ENCODE measurements at places on chromosomes 2 and 18.

DNA sequence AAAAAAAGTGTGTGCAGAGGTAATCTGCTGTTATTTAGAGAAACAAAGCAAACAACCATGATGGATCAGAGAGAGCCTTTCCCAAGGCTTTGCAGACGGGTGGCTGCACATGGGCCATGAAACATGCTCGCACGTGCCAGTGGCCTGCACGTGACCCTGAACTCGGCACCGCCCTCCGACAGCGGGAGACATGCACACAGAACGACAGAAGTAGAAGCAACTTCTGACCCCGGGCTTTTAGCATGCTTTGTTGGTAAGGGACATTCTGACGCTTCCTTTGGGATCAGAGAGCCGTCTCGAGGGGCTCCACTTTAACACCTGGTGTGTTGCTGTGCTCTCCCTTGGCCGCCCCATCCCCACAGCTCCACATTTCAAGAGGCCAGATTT lies 112.5 kb downstream of the KCNF1 start:
- peak; percentile 85 for DNase-seq

- DNase-seq, result no peak
These were observed 769.7 kb downstream of the SUCLG1 start for GRCh38 chr2:83689402-83689801.

- peak; percentile 47 for DNase-seq
These were observed 12.4 kb upstream of the CCDC88A start for GRCh38 chr2:55431982-55432627.

DNA sequence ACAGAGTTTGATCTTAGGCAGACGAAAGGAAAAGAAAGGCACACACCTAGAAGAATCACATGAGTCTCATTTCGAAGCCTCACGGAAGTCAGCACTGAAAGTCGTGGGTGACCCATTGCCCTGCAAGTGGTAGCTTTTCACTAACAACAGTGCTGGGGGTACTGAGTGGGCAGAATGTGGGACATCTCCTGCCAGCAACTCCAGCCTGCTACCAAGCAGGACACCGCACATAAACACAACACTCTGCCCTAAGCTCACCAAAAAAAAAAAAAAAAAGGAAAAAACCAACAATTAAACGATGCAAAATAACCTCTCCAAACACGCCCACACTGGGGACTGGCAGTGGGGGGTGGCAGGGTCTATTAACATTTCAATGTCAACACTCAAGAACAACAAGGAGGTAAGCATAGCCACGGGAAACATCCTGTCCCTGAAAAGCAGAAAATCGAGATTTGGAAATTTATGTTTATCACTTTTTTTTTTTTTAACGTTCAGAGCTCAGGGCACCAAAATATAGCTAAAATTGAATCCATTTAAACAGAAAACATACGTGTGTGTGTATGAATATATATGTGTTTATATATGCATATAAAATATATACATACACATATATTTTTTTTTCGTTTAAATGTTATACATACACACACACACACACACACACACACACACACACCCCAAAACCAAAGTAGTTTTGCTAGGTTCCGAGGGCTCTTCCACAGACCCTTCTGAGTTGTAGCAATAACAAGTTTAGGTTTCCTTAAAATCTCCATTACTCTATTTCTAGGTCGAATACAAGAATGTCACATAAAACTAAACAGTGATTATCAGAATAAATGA lies 2.2 kb downstream of the INO80D start:
- DNase-seq, result no peak

DNA sequence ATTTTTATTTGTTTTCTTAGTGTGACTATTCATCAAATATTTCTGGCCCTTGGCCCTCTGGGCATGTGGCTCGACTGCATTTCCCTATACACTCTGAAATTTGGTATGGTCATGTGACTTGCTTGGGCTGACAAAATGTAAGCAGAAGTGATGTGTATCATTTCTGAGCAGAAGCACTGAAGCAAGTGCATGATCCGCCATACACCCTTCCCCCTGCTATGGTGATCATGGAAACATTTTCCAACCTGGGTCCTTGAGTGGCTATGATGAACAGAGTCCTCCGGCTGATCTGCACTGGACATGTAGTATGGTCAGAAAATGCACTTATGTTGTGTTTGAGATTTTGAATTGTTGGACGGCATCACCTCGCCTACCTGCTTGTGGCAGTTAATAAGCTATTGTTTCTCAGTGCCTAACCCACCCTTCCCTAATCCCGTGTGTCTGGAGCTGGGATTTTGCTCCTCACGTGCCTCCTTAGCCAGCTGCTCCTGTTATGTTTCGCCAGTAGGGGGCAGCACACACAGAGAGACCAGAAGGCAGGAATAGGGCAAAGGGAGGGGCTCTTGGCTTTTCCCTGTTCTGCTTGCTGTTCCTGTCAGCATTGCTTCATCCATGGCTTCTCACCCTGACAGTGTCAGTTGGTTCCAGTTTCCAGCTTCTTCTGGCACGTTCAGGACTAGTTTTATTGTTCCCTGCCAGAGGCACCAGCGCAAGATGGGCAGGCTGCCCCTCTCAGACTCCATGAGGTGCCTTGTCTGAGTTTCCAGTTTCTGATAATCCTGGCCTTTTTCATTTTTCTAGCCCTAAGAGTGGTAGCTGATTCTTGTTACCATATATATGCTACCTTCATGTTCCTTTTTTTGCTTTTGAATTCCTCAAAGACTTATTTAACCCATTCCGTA lies 207.4 kb downstream of the ARL6IP6 start:
- DNase-seq, result peak; percentile 22

- peak; percentile 87 for DNase-seq
These were observed 236.4 kb downstream of the PIEZO2 start for GRCh38 chr18:10912790-10913545.

GRCh38 chr2:168573128-168573903 lies 117.2 kb downstream of the CERS6 start:
- DNase-seq, result no peak

DNA sequence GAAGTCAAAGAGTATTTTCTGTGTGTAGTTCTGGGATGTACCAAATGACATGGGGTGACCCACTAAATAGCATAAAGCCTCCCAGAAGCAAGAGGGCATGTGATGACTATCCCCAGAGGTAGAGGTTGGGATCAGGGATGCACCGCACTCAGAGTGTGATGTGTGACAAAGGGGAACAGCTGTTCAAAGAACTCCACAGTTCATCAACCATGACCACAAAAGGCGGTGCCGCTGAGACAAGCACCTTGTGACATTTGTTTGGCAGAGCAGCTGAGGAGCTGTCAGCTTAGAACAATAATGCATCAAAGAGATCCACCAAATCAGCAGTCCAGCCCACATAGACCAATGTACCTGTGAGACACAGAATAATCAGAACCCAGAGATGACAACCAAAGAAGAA lies 81.3 kb downstream of the VWC2L start:
- no peak for DNase-seq

DNA sequence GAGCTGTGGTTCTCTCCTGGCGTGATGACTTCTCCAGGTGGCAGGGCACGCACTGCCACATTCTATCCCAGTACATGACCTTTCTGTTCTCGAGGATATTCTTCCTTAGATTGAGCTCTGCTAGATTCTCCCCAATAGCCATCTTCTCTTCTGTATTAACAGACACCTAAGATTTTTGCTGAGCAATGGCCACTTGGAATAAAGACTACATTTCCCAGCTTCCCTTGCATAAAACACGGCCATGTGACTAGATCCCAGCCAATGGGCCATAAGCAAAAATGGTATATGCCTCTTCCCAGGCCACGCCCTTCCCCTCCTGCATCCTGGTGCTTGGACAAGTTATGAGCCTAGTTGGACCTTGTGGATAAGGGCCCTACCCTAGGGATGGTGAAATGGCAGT lies 82.1 kb downstream of the EIF2AK3 start:
- no peak for DNase-seq

GRCh38 chr2:138724729-138725459 lies 55.3 kb downstream of the NXPH2 start:
- DNase-seq, result no peak

- DNase-seq, result no peak
These were observed 9.7 kb downstream of the KLHL29 start for GRCh38 chr2:23394700-23395099.

- DNase-seq, result no peak
These were observed 153.8 kb downstream of the AQP4 start for GRCh38 chr18:26711756-26712155.

GRCh38 chr2:183349091-183349490 lies 224.8 kb downstream of the NUP35 start:
- DNase-seq, result peak; percentile 29

DNA sequence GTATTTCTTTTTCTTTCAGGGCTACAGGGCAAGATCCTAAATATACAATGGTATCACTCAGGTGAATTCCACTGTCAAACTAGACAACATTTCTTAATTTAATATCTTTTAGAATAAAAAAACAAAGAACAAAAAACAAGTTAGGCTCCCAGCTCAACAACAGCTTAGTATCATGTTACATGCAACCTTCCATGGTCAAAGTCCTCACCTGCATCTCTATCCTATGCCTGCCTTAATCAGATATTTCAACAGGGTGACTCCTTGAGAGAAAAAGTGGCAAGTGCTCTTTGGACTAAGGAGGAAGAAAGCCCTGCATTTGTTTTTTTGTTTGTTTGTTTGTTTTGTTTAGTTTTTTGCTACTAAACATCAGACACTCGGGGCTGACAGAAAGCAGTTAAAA lies 50.2 kb downstream of the WDFY1 start:
- DNase-seq, result no peak

DNA sequence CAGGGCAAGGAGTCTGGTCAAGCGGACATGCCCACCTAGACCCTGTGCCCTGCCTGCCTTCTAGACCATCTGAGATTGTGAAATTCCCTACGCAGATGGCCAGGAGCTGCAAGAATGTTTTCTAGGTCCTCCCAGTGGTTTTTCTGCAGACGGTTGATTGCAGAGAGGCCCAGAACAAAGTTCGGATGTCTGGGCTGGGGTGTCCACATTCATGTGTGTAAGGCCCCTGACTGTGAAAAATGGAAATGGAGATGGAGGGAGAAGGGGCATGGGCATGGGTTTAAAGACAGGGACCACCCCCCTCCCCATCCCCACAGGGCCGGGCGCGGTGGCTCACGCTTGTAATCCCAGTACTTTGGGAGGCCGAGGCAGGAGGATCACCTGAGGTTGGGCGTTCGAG lies 11.8 kb downstream of the ARHGAP25 start:
- no peak for DNase-seq

GRCh38 chr2:239714116-239714515 lies 311.0 kb downstream of the NDUFA10 start:
- DNase-seq, result no peak

- no peak for DNase-seq
These were observed 121.1 kb downstream of the MAPK4 start for GRCh38 chr18:50680966-50681365.

- DNase-seq, result no peak
These were observed 617.0 kb downstream of the LRP1B start for GRCh38 chr2:141513853-141514252.

GRCh38 chr2:127605691-127606263 lies 40.2 kb upstream of the GPR17 start:
- no peak for DNase-seq

- no peak for DNase-seq
These were observed 130.0 kb downstream of the MBD2 start for GRCh38 chr18:54094474-54094873.

- no peak for DNase-seq
These were observed 30.0 kb downstream of the ADCYAP1 start for GRCh38 chr18:934518-935133.

- DNase-seq, result no peak
These were observed 317.6 kb upstream of the NCKAP5 start for GRCh38 chr2:133885847-133886246.

- DNase-seq, result no peak
These were observed 297.4 kb upstream of the MGAT5 start for GRCh38 chr2:133956434-133956935.

DNA sequence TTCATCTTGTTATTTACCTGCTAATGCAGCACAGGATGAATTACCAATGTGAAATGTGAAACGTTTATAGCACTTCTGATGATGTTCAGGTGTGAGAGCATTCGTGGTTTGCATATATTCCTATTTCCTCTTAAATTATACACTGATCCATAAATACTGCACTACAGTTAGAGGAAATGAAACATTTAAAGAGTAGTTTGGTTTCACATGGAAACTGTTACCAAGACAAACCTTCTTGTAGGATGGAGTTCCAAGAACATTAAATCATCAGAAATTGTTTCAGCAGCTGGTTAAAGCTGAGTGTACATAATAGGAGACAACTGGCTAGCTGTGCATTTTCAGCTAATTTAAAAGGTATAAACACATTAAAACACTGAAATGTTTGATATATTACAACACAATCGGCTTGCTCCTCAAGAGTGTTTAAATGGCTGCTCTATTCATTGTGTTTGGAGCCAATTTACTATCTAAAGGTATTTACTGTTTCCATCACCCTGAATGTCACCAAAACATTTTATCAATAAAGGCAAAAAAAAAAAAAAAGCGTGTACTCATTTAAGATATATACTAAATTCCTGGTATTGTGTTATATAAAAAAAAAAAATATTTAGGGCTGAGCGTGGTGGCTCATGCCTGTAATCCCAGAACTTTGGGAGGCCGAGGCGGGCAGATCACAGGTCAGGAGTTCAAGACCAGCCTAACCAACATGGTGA lies 100.6 kb downstream of the DYM start:
- peak; percentile 83 for DNase-seq

- DNase-seq, result no peak
These were observed 99.5 kb upstream of the AGAP1 start for GRCh38 chr2:235394278-235394828.

- DNase-seq, result peak; percentile 82
These were observed 39.2 kb downstream of the BIN1 start for GRCh38 chr2:127067620-127068350.

GRCh38 chr2:50650403-50650810 lies 381.5 kb downstream of the NRXN1 start:
- no peak for DNase-seq

GRCh38 chr2:152166633-152167032 lies 8.9 kb downstream of the STAM2 start:
- no peak for DNase-seq

DNA sequence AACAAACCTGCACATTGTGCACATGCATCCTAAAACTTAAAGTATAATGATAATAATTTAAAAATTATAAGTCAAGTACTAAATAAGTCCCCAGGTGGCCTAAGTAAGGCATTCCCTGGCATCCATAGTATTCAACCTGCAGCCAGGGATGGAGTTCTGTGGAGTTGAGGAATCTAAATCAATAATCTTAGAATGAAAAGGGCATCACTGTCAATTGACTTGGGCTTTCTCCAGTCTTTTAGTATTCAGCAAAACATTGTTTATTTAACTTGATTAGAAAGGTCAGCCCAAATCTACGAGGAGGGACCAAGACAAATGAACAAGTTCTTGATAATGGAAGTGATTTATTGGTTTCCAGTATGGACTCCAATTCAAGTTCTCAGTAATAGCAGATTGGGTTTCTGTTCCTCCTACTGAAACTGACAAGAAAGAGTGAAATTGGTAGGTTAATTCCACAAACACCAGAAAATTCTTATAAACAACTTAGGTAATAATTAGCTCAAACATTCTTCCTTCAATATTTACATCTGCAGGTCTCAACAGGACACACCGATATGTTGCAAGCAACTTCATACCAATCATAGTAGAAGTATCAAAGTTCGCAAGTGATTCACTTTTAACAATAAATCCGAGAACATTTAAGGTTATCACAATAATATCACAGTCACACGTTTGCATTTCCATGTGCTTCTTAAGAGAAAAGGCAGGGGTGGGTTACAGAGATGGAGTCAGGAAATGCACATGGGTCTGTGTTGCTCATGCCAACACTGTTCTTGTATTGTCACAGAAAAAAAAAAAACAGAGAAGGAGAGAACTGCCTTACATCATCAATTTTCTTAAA lies 51.7 kb upstream of the EHBP1 start:
- no peak for DNase-seq

- peak; percentile 12 for DNase-seq
These were observed 93.4 kb downstream of the MYO3B start for GRCh38 chr2:170271340-170271739.
